SK-N-MC (cell line): ENCODE measurements at places on chromosomes 4 and X.

DNA sequence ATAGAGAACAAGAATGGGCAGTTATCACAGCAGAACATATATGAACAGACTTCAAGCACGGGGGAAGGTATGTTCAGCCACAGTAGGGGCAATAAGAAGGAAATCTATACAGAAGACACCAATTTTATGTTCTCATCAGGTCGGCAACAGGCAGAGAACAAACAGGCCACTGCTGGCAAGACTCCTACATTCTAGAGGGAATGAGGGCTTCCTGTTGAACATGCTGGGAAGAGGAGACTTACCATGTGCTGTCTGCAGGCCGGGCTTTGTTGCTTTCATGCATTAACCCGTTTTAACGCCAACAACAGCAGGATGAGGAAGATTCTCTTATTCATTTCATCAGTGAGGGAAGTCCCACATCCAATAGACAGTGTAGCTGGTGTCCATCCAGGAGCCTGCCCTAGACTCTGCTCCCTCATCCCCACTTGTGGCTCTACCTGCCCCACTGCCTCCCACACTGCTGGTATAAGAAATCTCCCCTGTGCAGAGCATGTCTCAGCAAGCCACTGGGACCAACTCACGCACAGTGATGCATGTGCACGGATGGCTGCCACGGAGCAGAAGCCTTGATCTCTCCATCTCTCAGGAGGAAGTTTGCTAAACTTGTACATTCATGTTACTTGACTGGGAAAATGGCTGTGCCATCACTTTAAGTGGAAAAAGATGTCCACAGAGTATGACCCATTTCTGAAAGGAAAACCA, 84.5 kb downstream of the ACOX3 start:
- no peak for DNase-seq

DNA sequence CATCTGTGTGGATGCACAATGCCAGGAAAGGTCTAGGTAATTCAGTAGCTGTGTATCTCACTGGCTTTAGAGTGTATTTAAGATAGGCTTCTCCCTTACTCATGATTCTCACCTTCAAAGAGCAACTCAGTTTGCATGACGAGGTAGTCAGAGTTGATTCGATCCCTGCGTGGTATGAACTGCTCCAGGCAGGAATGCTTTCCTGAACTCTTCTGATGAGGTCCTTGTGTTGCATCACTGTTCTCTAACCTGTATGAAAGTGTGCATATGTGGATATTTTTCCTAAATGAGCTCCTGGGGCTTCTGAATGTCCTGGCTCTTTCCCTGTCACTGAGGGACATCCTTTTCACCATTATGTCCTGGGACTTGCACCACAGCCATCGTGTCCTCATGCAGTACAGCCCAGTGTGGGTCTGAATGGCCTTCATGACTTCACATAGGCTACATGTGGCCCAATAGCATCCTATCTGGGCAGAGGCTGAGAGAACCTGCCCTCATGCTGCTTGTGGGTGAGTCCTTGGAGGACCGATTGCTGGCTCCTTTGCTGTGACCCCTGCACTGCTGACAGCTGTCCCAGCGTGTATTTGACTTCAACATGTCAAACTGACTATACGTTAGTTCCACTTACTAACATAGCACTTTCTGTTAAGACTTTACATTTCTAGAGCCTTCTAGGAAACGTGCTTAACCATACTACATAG, 65.3 kb upstream of the WDR1 start:
- DNase-seq: no peak

- DNase-seq: no peak
Observed at GRCh38 chrX:51334276-51334675, 1.7 kb downstream of the NUDT10 start.

DNA sequence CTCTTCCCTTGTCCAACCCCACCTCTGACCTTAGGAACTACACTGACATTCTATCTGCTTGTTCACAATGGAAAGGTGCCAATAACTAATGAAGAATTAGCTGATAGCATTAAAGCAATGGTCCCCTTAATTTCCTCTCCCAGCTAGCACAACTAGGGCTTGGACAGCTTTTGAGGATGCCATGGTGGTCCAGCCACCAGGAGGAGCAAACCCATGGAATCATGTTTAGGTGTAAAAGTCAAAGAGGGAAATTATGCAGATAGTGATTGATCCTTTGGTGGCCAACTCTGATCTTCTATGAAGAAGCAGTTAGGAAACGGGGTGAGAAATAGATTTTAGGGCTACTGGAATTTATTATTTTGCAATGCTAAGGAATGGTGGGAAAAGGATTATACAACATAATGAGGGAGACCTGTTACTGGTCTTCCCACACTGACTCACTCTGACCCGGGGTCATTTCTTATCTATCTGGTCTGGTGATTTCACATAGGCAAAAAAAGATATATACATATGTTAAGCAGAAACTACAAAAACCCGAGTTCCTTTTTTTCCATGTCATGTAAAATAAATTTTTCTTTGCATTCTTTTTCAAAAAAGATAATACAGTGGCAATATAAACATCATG, 45.8 kb upstream of the FBXW7 start:
- no peak for DNase-seq

DNA sequence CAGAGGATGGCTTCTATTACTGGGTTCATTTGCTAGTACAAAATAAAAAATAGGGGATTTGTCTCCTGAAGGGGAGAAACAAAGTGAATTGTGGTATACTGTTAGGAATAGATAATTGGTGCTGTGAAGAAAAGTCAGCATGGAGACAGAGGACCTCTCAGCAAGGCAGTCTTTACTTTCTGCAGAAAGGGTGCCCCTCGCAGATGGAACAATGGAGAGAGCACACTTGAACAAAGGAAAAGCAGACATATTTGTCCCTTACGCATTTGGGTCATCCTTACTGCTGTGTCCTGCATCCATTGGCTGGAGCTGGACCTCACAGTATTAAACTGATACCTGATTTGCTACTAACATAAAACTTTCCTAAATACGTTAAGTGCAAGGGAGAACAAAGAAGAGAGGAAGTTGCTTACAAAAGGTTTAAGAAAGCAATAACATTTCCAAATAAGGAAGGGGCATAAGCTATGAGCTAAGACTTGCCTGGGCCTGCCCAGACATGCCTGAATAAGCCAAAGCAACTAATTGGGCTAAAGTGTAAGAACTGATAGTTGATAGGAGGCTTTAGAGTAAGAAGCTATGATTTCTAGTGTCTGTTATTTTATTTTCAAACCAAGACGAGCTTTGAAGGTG, 83.8 kb downstream of the CCKAR start:
- no peak for DNase-seq

- DNase-seq: no peak
Observed at GRCh38 chr4:110248100-110248499, 49.7 kb upstream of the ELOVL6 start.

- no peak for DNase-seq
Observed at GRCh38 chrX:56920338-56920997, 74.9 kb downstream of the SPIN3 start.

DNA sequence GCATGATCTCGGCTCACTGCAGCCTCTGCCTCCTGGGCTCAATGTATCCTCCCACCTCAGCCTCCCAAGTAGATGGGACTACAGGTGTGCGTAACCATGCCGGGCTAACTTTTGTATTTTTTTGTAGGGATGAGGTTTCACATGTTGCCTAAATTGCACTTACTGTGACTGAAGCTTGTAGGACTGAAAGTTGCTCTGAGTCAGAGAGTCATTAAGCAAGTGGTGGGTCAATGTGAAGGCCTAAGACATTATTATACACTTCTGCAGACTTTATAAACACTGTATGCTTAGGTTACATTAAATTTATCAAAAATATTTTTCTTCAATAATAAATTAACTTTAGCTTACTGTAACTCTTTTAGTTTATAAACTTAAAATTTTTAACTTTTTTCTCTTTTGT, 170.2 kb downstream of the FAT4 start:
- no peak for DNase-seq

DNA sequence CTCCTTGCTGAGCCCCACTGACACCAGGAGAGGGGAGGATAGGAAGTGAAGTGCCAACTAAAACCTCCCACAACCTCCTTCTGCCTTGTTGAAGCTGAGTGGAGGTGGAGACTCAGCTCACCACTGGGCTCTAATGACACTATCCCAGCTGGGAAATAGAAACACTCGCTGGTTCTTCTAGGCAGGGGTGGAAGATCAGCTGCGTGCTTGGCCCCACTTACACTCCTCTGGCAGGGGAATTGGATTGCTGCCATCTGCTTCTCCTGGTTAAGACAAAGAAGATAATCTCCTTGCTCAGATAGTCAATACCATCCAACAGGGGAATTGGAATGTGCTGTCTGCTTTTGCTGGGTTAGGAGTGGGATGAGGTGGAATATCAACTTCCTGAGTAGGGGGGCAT, 392.5 kb downstream of the ZNF674 start:
- DNase-seq: no peak

DNA sequence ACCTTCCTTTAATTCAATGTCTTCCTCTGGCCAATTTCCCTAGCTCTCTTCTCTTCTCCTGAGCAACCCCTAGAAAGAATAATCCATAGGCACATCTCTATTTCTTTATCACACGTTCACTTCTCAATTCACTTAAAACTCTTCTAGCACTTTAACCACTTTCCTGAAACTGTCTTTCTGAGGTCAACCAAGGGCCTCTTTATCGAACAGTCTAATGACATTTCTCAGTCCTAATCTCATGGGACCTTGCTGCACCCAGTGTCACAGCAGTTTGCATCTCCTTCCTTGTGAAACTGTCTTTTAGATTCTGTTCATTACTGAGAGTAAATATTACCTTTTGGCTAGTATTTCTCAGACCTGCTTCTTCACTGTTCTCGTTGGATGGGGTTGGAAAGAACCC, 285.3 kb upstream of the RASGEF1B start:
- DNase-seq: no peak

GRCh38 chr4:145012841-145013240, 85.2 kb downstream of the ANAPC10 start:
- peak; percentile 82 for DNase-seq

DNA sequence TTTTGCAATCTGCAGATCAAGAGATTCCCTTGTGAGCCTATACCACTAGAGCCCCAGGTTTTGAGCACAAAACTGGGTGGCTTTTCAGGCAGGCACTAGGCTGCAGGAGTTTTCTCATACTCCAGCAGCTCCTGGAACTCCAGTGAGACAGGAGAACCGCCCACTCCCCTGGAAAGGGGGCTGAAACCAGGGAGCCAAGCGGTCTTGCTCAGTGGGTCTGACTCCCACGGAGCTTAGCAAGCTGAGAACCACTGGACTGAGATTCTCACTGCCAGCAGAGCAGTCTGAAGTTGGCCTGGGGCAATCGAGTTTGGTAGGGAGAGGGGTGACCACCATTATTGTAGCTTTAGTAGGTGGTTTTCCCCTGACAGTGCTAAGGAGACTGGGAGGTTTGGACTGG, 313.8 kb upstream of the TEX13C start:
- no peak for DNase-seq

GRCh38 chr4:122003335-122003734, 51.5 kb upstream of the TRPC3 start:
- no peak for DNase-seq

DNA sequence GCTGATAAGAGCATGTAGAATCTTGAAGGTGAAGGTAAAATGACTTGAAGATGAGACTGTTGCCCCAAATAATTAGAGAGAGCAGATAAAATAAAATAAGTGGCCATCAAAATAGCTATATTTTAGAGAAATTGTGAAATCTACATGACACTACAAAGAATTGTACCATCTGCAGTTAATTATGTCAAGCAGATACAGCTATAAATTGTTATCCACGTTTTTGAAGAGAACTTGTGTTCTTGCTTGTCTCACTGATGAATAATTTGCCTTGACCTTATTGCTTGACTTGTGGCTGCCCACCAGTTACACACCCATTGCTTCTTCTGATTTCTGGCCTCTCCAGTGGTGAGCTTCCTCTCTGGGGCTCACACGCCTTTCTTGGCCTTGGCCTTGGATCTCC, 75.8 kb upstream of the TNIP3 start:
- DNase-seq: no peak

DNA sequence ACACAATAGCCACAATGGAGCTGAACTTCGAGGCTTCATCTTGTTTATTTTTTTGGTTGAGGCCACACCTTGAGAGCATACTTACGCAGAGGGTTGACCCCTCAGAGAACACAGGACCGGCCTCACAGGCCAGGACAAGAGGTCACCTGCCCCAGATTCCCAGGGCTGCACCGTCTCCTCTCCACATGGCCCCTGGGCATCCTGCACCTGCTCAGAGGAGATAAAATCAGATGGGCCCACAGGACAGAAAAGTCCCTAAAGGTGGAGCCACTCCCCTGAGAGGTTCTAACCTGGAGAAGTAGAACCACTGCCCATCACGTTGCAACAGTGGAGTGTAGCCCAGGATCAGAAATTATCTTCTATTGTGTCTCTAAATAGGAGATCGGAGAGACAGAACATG, 1.1 kb upstream of the CLDN24 start:
- DNase-seq: no peak

- DNase-seq: no peak
Observed at GRCh38 chr4:40195182-40196177, 1.4 kb upstream of the RHOH start.

DNA sequence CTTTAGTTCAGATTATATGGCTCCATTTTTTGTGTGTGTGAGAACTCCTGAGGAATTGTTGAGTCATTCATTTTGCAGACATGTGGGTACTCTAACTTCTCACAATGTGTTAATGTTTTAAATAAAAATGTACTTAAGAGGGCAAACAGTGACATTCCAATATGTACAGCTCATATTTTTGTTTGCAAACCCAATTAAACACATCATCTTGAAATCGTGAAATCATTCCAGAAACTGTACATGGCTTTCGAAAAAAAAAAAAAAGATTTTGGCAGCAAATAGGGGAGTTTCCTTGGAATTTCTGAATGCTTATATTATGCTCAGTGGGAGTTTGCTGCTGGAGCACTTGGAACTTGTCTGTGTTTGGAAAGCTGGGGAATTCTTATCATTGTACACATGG, 85.0 kb downstream of the HPGD start:
- DNase-seq: no peak

DNA sequence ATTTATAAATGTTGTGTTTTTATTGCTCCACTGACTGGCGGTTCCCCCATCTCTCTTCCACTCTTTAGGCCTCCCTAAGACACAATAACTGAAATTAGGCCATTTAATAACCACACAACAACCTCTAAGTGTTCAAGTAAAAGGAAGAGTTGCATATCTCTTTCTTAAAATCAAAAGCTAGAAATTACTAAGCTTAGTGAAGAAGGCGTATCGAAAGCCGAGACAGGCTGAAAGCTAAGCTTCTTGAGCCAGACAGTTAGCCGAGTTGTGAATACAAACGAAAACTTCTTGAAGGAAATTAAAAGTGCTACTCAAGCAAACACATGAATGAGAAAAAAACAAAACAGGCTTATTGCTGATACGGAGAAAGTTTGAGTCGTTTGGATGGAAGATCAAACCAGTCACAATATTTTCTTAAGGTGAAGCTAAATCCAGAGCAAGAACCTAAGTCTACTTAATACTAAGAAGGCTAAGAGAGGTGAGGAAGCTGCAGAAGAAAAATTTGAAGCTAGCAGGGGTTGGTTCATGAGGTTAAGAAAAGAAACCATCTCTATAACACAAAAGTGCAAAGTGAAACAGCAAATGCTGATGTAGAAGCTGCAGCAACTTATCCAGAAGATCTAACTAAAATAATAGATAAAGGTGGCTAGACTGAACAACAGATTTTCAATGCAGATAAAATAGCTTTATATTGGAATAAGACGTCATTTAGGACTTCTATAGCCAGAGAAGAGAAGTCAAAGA, 194.0 kb upstream of the TTC29 start:
- DNase-seq: no peak
